ENCODE measurements at places on chromosomes 3 and 15.

- DNase-seq, result no peak
These were observed 39.3 kb upstream of the SSR3 start for GRCh38 chr3:156594219-156594683.

DNA sequence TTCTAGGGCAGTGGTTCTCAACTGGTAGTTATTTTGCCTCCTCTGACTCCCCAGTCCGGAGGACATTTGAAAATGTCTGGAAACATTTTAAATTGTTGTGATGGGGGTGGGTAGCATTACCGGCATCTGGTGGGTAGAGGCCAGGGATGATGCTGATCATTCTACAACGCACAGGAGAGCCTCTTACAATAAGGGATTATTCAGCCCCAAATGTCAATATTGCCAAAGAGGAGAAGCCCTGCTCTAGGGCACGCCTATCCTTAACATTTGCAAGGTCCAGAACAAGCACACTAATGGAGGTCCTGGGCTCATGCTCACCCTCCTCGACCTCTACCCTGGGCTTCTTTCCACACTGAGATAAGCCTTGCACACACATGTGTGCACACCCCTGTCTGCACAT is 106.4 kb downstream of the MINAR1 start:
- DNase-seq, result no peak

GRCh38 chr3:103006526-103007183 is 571.8 kb downstream of the ZPLD1 start:
- no peak for DNase-seq

GRCh38 chr3:168239287-168239686 is 143.6 kb upstream of the GOLIM4 start:
- no peak for DNase-seq

DNA sequence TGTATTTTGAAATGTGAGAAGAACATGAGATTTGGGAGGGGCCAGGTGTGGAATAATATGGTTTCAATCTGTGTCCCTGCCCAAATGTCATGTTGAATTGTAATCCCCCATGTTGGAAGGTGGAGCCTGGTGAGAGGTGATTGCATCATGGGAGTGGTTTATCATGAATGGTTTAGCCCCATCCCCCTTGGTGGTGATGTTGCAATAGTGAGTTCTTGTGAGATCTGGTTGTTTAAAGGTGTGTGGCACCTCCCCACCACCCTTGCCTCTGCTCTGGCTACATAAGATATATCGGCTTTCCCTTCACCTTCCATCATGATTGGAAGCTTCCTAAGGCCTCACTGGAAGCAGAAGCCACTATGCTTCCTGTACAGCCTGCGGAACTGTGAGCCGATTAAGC is 23.9 kb upstream of the TMEM108 start:
- no peak for DNase-seq

- DNase-seq, result no peak
These were observed 145.0 kb downstream of the ATP10A start for GRCh38 chr15:25718169-25718536.

DNA sequence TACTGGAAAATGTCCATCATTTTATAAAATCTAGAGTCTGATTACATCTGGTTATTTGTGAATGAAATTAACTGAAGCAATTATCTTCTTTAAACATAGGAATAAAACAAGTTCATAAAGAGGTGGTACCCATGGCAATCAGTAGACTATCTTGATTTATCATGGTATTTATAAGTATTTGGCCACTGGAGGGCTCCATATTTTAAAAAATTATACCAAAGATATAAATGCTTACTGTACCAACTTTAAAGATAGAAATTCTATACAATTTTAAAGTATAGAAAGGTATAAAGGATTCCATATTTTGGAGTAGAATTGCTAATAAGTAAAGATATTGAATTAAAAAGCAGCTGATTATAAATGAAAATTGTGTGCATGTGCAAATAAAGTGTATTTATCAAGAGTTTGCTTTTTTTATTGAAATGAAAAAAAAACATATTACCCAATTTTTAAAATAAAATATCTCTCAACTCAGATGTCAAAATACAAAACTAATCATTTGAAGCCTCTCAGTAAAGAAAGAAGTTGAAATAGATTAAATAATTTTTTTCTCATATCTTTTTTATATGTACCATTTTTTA is 105.3 kb downstream of the BBX start:
- DNase-seq, result no peak

GRCh38 chr3:178419071-178419470 is 117.2 kb upstream of the KCNMB2 start:
- DNase-seq, result no peak

- no peak for DNase-seq
These were observed 81.9 kb upstream of the ZNF280D start for GRCh38 chr15:56815247-56815646.

DNA sequence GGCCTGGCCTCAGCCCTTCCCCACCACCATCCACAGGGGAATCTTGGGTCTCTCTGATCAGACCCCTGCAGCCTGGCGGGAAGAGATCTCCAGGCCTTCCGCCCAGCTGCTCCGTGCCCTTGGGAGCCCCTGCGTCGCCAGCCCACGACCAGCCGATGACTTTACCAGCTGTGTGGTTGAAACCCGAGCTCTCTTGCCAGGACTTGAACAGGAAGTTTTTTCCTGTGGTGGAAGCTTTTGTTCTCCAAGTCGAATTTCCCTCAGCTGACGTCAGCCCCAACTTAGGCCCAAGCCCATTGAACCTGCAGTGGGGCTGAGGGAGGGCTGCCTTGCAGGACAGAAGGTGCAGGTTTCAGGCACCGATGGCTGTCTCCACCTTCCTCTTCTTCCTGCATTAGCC is 51.7 kb upstream of the SMAD3 start:
- DNase-seq, result no peak

GRCh38 chr3:65824166-65824565 is 214.6 kb downstream of the MAGI1 start:
- no peak for DNase-seq

DNA sequence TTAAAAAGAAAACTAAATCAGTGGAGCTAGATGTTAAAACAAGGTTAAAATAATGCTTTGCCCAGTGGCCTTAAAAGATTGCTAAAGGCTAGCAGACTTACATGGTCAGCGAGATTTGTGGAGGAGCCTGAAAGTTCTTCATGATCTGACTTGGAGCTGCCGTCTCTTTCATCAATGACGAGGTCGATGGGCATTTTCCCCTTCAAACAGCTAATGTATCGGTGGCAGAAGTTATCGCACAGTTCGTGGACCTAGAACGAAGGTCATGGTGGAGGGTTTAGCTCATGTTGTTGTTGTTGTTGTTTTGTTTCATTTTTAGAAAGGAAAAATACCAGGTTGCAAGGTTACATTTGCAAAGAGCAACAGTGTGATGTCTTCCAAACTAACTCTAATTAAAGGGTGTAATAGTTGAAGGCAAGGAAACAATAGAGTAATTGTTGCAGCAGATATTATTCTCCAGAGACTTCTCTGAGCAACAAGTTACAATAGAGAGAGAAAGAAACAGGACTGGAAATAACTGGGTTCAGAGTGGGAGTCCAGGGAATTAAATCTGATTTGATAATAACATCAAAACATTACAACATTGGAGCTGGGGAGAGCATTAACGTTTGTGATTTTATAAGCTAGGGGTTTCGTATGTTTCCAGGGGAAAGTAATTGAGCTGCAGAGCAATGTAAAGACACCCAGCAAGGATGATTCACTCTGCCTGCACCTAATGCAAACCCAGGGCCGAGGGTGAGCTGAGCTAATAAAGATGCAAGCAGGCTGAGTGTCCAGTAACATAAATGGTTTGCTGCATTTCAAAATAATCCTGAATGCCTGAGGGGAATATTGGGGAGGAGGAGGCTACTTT is 6.6 kb downstream of the MEIS2 start:
- no peak for DNase-seq

DNA sequence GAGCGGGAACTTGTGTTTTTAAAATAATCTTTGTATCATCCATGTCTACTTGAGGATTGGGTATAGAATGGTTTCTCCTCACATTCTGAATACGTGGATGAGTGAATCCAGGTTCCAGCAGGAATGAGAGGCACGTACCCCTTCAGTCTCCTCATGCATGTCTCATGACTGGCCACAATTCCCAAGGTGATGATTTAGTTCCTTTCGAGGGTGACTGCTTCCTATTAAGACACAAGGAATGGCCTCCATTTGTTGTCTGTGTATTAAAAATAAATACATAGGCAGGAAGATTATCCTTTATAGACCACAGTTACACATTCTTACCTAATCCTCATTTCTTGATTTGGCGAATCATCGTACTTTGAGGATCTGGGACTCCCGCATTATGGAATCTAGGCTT is 217.0 kb upstream of the LRIG1 start:
- DNase-seq, result no peak

DNA sequence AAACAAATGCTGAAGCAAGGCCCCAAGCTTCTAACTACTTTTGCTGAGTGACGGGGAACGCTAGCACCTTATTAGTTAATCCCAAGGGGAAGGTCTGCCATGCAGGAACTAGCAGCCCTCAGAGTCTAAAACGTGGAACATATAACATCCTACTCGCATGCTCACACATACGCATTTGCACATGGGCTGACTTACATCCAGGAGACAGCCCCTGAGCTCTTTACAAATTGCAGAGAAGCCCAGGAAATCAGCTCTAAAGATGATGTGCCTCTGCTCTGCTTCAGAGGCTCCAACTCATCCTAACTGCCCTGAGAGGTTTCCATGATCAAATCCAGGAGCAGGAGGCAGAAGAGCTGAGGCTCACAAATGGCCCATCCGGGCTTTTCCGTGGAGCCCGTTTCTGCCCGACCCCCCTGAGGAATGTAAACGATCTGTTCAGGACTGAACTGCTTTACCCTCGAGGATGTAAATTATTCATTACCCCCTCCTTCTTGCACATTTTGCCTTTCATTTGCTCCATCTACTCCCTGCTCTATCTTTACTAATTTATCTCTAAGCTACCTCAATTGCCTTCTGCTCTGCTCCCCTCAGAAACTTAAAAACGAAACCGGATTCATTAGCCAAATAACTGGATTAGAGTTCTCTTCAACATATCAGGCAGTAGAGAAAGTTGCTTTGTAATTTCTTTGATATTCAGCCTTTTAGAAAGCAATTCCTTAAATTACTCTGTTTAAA is 141.9 kb upstream of the CCDC54 start:
- DNase-seq, result no peak

Measured in hypothalamus (tissue), 51 donors.